ENCODE measurements at places on chromosomes 7 and 10.

DNA sequence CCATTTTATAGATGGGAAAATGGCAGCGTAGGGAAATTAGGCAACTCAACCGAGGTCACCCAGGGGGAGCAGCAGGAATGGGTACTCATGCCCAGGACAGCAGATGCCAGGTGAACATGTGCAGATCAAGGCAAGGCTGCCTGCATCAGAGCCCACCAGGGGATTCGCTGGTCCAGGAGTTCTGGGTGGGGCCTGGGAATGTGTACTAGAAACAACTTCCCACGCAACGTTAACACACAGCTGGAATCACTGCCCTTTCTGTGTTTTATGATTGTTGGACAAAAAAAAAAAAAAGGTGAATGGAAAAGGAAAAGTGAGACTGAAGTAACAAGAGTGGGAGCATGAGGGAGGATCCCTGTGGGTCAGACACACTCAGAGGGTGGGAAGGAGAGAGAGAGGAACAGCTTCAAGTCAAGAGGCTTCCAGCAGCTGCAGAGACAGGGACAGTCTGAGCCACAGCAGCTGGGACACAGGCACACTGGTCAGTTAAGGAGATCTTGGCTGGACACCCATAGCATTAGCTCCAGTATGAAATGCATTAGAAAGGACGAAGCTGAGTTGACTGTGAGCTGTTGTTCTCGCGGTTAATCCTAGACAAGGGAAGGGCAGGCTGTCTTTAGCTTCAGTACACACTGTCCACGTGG, 187.9 kb upstream of the INHBA start:
- DNase-seq, result peak; percentile 58

DNA sequence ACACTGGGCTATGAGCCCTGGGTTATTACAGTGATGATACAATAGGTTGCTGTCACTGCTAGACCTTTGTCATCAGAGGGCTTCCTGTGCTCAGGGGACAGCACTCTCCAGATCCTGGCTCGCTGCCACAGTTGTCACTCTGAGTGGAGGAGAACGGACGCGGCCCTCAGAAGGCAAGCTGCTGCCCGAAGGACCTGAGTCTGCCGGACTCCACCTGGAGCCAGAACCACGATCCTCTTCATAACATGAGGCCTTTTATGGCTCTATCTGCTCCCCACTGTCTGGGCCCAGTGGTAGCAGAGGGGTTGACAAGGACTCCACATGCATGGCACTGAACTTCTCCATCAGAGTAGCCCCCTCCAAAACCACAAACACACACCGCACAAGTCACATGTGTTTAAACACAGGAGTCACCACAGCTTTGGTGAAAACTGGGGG, 94.7 kb upstream of the EFCAB10 start:
- peak; percentile 71 for DNase-seq

DNA sequence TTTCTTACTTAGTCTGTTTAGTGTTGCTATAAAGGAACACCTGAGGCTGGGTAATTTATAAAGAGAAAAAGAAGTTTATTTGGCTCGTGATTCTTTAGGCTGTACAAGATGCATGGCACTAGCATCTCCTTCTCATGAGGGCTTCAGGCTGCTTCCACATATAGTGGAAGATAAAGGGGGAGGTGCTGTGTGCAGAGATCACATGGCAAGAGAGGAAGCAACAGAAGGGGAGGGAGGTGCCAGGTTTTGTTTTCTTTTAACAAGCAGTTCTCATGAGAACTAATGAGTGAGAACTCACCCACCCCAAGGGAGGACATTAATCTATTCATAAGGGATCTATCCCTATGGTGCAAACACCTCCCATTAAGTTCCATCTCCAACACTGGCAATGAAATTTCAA, 17.3 kb downstream of the CYP2E1 start:
- DNase-seq, result no peak

DNA sequence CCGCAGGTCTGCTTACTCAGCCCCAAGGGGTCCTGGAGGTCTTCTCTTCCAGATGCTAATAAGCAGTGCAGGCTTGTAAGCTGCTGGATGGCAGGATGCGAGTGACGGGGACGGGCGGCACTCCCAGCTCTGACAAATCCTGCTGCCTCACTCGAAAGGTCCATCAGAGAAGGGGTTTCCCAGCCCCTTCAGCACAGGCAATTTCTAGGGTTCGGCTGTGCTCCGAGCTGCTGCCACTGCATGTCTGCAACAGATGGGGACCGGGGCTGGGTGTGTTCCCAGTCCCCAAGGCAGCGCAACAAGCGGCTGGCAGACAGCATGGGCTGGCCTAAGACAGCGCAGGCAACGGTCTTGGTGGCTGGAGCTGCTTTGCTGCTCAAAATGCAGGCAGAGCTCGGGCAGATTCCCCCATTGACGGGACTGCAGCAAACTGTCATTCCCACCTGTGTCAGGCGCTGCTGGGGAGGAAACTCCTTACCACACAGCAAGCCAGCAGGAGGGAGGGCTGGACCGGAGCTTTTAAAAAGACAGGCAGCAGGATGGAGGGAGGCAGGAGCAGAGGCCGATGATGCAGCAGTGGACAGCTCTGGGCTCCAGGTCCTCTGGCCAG, 62.4 kb downstream of the PRKAG2 start:
- no peak for DNase-seq

DNA sequence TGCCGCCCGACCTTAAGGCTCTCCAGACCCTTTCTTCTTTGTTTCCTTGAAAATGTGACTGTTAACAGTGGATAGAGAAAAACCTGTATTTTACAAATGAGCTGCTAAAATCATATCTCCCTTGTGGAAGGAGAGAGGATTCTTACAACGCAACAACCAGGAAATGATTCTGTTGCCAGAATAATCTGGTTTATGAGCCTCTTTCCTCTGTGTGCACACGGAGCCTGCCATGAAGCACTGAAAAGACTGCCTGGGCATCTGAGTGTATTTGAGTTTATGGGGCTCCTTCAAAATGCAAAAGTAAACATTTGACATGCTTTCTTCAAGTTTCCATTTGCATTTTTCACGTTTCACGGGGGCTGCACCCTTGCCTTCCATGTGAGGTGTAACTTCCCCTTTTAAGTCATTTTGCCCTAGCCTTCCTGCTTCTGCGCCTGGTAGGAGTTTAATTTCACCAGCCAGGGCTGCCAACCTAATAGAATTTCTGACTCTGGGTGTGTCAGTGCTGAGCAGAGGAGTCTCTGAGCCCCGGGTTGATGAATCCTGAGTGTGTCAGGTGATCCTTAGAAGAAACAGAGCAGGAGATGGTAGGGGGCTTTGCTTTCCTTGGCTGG, 101.2 kb downstream of the GRB10 start:
- no peak for DNase-seq

DNA sequence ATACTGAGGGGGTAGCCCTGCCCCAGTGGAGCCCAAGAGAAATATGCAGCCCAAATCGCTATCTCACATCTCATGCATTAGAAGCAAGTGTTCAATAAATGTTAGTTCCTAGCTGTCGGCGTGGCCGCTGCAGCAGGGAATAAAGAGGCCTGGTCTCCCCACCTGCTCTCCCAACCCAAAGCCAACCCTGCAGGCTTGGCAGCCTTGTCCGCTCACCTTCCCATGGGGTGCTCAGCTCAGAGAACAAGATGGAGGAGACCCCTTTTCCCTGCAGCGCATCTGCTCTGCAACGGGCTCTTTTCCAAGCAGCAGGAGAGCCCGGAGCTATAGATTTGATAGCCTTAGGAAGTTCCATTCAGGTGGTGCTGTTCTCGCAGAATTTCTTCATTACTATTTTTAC, 12.0 kb upstream of the DOCK1 start:
- DNase-seq, result no peak

DNA sequence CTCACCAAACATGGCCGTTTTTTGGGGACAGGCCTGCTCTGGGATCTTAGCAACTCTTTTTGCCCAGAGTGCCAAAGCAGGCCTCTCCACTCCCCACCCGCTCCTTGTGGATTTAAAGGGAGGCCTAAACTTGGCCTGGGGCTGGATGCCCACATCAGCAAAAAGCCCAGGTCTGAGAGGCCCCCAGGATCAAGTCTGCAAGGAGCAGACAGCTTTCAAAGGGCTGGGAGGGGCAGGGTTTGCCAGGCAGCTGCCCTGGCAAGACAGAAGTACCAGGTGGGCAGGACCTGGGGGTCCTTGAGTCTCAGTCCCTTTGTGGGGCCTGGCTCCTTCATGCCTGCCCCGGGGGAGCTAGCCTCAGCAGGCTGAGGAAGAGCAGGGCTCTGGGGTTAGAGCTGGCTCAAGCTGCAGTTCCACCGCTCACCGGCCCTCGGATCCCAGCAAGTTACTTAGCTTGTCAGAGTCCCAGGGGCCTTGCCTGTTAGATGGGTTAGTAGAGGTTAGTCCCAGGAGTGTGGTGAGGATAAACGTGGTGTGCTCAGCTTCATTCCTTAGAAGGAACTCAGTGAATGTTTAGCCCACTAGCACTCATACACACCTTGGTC, 56.2 kb downstream of the ARHGAP22 start:
- DNase-seq, result no peak

- DNase-seq, result no peak
Observed at GRCh38 chr10:35136263-35136815, 9.7 kb downstream of the CREM start.

DNA sequence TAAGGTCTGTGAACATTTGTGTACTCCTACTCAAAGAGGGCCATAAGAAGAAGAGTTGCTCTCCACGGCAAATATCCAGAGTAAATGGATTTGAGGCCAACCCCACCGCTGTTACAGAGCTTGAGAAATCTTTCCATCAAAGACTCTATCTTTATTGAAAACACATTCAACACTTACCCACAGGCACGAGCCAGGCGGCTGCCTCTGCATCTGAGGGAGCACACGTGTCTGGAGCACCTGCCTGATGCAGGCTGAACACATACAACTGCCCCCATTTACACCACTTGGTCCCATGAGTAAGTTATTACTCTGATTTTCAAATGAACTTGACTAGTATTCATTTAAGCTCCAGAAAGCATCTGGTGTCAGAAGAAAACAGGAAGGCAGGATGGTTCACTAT, 38.7 kb downstream of the HBP1 start:
- DNase-seq, result no peak

DNA sequence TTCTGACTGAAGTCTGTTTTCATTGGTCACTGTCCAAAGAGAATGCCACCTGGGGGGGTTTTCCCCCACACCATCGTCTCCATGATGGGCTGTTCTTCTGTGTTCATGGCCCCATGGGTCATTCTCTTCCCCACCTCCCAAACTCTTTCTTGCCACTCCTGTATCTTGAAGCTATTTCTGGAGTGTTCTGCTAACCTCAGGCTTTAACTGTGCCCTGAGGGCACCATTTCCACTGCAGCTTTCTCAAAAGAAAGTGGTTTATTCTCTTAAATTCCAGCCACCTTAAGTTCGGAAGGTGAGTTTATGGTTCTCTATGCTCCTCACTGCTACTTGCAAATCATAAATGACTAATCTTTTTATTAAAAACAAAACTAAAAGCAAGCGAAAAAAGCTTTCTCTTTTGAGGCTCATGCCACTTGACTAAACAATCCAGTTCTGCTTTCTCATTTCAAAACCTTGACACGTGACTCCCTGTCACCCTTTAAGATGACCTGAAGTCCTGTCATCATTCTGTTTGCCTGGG, 7.4 kb upstream of the APBB1IP start:
- DNase-seq, result no peak

GRCh38 chr10:117175215-117175900, 21.9 kb upstream of the KCNK18 start:
- peak; percentile 28 for DNase-seq

- DNase-seq, result no peak
Observed at GRCh38 chr7:147096629-147097028, 980.0 kb downstream of the CNTNAP2 start.

- no peak for DNase-seq
Observed at GRCh38 chr7:107951172-107951787, 51.7 kb downstream of the LAMB1 start.

GRCh38 chr10:92200564-92200963, 90.3 kb downstream of the CPEB3 start:
- no peak for DNase-seq

GRCh38 chr7:40507166-40507565, 372.4 kb downstream of the SUGCT start:
- no peak for DNase-seq

GRCh38 chr10:60340973-60341372, 48.7 kb downstream of the ANK3 start:
- no peak for DNase-seq

DNA sequence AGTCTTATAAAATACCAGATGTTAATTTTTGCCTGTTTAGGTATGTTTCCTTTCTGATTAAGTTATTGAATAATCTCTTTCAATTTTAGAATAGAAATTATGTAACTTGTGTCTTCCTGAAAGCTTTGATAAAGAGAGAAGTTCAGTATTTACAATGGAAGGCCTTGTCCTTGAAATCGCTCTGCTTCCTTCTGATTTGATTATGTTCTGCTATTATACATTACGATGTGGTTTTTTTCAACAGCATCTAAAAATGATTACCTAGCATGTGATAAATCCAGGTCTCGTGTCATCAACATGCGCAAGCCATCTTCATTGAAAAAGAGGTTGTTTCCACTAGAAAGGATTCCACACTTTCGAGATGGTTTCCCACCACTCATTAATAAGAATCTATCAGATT, 96.5 kb upstream of the SLC26A5 start:
- no peak for DNase-seq

GRCh38 chr10:89889606-89890005, 188.2 kb downstream of the KIF20B start:
- no peak for DNase-seq

DNA sequence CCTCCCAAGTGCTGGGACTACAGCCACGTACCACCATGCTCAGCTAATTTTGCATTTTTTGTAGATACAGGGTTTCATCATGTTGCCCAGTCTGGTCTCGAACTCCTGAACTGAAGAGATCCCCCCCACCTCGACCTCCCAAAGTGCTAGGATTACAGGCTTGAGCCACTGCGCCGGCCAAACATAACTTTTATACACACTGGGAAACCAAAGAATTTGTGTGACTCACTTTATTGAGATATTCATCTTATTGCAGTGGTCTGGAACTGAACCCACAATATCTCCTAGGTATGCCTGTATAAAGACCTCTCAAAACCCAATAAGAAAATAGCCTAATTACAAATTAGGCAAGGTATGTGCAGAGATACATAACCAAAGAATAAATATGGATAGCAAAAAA, 182.6 kb upstream of the FEZF1 start:
- no peak for DNase-seq

DNA sequence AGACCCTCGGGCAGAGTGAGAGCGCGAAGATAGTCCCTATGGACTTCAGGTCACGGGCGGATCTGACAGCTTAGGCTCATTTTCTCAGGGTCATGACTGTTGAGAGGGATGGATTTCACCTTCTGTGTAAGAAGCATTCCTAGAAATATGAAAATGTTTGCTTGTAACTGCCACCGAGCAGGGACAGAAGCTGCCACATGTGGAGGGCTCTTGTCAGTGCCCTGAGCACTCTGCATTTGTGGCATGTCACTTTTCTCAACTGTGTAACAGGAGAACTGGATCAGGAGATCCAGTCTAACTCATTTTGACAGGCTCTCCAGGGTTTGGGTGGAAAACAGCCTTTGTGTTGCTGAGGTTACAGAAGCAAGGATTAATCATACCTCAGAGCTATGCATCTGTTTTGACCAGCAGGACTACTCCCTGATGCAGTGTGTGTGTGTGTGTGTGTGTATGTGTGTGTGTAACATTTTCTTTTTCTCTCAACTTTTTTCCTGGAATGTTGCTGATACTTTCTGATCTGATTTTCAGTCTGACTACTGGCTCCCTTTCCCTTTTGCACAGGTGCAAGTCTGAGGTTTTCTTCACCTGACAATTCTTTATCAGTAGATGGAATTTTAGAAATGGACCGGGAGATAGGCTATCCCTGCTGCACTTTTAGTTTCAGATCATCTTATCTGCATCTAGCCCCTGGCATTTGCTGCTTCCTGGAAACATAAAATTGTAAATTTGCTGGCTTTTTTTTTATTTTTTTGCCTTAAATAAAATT, 183.3 kb downstream of the STK31 start:
- DNase-seq, result no peak

Measured in heart left ventricle (tissue), 16 donors.